ENCODE measurements at places on chromosomes 1 and 21.

- peak; percentile 48 for DNase-seq
These were observed 42.3 kb upstream of the NFASC start for GRCh38 chr1:204828352-204828850.

GRCh38 chr1:170267317-170267716, 121.6 kb downstream of the NTMT2 start:
- DNase-seq = no peak

DNA sequence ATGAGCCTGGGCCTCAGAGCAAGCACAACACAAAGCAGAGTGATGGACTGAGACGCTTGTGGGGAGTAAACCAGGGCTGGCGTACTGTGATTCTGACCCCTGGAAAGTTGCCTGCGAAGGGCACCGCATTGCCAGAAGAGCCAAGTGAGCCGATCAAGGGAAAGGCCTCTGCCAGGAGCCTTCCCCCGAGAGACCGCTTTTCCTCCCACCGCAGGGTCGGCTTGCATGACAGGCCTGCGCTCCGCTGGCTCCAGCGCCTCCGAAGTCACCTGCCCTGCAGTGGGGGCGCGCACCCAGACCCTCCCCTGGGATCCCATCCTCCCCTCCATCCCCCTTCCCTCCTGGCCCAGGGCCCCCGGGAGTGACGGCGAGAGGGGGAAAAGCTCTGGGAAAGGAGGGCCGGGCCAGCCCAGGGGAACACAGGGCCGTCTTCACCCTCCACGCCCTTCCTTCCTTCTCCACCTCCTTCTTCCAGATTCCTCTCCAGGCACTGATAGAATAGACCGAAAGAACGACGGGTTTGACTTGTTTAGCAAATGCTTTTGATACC, 165.0 kb downstream of the TRIM33 start:
- no peak for DNase-seq

- no peak for DNase-seq
These were observed 659 bp downstream of the FAF1 start for GRCh38 chr1:50959303-50959912.
